ENCODE measurements at places on chromosomes 4 and X.

- DNase-seq: peak; percentile 15
These were observed 5.8 kb downstream of the NKX6-1 start for GRCh38 chr4:84493092-84493850.

DNA sequence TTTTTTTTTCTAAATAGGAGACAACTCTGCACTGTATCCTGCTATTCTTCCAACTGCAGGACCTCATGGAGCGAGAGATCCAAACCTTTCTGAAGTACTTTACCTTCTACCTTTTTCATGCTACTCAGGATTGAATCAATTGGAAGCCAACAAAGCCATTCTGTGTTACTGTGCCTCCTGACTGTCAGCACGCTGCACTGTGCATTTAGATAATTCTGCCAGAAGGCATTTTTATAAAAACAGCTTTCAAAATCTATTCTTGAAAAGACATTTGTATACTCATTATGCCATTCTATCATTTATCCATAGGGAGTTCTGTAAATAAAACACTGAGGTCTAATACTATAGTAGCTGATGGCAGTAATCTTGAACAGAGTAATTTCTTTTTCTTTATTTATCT is 142.8 kb downstream of the SLIT2 start:
- DNase-seq: no peak

DNA sequence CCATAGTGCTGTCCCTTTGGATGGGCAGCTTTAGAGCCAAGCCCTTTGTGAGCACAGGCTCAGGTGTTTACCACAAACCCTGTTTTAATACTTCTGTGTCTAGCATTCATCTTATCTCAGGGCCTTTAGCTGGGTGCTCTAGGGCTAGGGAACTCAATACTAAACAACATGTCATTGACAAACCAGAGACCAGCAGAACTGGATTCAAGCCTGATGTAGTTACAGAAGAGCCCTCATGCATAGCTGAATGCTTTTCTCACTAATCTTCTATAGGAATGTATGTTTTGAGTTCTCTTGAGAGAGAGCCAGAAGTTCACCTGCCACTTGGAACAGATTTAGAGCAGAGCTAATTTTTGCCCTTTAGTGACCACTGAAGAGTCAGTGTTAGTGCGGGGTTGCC is 142.6 kb downstream of the DCK start:
- DNase-seq: no peak

DNA sequence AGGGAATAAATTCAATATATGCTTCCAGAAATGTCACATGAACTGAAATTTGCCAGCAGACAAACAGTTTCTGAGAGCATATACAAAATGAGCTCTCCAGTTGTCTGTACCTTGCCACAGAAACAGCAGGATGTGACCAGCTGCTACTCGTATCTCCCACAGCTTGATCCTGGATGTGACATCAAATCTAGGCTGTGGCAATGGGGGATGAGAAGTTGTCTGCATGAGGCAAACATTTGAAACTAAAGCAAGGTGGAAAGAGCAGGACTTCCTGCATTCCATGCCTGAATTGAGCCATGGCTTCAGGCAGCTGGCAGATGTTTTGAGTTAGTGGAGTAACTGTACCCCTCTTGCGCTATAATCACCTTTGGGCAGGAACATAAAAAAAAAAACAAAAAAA is 1724.0 kb downstream of the RPA4 start:
- DNase-seq: no peak

DNA sequence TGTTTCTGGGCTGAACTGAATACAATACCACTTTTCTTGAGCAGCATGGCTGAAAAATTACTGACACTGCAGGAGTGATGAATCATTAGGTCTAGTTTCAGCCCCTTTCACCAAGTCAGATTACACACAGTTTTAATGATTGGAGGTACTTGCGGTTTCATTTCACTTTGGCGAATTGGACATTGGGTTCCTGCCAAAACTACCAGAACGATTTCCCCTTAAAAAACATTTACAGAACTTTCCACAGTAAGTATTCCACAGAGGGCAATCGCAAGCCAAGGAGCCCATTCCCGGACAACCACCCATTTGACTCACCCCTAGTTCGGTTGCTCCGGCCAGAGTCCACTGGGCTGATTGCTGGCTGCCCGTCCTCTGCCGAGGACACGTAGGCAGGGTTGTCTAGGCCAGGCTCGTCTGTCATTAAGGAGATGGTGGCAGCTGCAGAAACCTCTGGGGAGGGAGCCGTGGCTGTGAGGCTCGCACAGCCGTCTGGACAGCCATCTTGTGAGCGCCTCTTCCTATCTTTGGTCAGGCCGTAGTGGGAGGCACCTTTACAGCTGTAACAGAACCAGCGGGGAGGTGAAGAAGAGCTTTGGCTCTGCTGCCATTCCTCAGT is 83.5 kb downstream of the LNX1 start:
- peak; percentile 94 for DNase-seq

DNA sequence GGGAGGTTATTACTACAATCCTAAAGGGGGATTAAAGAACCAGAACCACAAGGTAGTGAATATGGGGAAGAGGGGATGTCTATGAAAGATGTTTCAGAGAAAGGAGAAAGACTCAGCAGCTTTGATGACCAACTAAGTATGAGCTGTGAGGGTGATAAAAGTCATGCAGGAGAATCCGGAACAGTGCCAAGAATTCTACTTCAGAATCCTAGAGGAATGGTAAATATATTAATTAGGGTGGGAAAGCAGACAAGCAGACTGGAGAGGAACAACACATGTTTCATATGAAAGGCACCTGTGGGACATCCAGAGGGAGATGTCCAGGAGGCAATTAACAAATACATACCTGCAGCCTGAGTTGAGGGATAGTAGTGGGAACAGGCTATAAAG is 642.2 kb upstream of the DIPK2B start:
- no peak for DNase-seq

GRCh38 chrX:13250826-13251580 is 68.8 kb downstream of the ATXN3L start:
- peak; percentile 95 for DNase-seq

DNA sequence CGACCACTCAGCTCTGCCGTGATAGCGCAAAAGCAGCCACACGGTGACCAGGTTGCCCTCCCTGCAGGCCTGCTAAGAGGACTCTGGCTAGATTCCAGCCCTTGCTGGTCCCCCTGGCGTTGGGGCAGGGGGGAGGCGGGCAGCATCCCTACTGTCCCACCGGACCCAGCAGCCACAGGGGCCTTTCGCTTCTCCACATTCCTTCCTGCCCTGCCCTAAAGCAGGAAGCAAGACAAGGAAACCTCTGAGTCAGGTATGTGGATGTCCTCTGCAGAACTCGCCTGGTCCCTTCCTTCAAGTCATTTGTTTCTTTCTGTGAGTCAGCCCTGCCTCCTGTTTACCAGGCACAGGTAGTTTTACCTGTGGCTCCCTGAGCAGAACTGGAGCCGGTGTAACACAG is 60.2 kb upstream of the CLDN34 start:
- DNase-seq: no peak

- DNase-seq: peak; percentile 44
These were observed 121.3 kb upstream of the AMOT start for GRCh38 chrX:112961981-112962380.

DNA sequence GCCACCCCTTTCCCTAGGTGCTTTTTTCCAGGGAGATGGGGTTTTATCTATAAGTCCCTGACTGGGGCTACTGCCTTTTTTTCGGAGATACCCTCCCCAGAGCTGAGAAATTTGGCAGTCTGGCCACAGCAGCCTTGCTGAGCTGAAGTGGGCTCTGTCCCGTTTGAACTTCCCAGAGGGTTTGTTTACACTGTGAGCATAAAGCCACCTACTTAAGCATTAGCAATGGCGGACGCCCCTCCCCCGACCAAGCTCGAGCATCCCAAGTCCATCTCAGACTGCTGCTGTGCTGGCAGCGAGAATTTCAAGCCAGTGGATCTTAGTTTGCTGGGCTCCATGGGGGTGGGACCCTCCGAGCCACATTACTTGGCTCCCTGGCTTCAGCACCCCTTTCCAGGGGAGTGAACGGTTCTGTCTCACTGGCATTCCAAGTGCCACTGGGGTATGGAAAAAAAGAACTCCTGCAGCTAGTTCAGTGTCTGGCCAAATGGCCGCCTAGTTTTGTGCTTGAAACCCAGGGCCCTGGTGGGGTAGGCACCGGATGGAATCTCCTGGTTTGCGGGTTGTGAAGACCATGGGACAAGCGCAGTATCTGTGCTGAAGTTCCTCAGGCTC is 456.4 kb upstream of the HTR2C start:
- no peak for DNase-seq

DNA sequence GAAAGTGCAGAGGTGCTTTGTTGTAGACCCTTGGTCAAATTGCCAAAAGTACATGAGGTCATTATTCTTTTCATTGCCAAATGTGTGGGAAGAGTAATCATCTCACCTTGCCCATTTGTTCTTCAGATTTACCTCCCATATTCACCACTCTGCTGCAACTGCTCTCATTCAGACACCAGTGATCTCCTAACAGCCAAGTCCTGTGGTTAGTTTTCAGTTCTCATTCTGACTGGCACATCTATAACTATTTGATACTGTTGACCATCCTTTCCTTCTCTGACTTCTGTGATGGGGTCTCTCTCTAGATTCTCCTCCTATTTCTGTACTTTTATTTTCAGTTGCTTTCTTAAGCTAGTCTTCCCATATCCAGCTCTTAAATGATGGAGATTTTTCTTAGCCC is 39.8 kb downstream of the GRIA3 start:
- DNase-seq: no peak

DNA sequence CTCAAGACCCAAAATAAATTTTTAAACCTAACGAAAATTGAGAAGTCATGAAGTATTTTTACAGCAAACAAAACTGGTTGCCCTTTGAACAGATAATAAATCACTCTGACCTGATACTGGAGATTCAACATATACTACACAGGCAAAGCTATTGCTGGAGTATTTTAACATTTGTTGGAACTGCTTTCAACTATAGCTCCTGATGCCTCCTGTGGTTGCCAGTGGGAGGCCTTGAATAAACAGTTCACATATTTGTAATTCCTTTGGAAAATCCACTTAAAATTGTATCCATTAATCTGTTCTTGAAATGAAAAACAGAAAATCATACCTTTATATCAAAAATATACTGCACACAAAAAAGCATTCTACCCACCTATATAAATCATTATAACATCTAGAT is 605.1 kb downstream of the KCTD8 start:
- DNase-seq: peak; percentile 19

- DNase-seq: peak; percentile 19
These were observed 180.7 kb upstream of the ZFP42 start for GRCh38 chr4:187814737-187815465.

DNA sequence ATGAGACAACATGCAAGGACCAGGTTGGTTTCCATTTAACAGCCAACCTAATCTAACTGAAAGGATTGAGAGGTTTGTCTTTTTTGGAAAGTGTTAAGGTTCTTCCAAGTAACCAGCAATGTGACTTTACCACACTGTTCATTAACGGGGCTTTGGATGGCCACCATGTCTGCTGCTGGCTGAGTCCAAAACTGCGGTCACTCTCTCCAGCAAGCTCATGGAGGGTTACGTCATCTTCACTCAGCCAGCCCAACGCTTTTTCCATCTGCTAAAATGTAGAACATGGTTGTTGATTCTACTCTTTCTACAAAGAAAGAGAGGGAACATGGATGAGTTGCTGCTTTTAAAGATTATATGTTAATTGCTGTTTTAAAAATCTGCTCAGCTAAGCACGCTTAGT is 11.0 kb downstream of the PKD2 start:
- DNase-seq: peak; percentile 40

- no peak for DNase-seq
These were observed 876.2 kb upstream of the HS3ST1 start for GRCh38 chr4:12304905-12305304.

DNA sequence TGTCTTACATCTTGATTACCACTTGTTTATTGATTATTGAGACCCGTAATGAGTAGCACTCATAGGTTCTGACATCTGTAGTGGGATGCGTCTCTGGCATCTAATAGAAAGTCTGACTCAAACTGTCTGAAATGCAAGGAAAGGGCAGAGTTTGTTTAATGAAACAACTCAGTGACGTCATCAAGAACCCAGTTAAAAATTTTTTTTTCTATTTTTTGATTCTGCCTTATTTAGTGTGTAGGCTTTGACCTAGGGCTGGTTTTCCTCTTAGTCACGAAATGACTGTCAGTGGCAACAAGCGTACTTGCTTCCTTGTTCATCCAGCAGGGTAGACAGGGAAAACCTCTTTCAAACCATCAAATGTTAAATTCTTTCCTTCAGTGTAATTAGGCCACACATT is 3.1 kb upstream of the CDKL5 start:
- peak; percentile 91 for DNase-seq

DNA sequence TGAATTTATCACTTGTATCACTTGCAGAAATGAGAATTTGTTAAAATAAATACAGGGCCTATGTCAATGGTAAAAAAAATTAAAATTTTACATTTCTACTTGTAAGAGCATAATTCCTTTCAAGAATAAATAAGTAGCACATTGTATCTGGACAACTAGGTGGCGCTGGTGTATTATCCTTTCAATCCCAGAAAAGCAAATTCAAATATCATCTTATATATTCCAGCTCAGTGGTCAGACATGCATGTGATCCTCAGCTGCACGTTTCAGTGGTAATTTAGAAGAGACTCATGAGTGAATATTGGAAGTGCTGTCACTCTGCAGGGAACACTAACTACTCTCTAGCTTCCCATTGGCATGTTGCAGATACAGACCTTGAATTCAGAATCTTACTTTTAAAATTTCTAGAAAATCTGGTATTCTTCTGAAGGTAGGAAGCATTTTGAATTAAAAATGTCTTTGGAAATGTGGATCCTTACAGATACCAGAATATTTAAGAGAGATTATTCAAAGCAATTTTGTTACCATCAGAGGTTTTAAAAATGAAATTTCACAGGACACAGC is 1414.7 kb upstream of the TENM3 start:
- peak; percentile 84 for DNase-seq

DNA sequence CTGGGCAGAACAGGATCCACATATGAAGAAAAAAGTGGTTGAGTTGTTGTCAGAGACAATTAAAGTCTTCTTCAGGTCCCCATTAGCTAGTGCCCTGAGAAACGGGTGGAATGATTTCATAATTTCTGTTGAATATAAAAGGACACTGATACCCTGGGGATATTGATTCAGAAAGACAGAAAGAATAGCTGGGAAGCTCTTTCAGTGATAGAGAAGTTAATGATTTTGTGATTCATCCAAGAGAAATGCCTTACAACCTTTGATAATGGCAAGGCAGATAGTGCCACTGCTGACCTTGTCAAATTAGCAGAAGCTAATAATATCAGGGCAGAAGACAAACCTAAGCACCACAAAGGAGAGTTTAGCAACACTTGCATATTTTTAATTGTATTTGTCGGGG is 37.9 kb downstream of the UNC5C start:
- DNase-seq: no peak

Data from fibroblast of upper back skin (primary cell).